ENCODE measurements at places on chromosomes 7 and 10. TPM values are rescaled to one million over a fixed set of nuclear protein-coding genes. Genes with fewer than 3 reads are reported as not detected.

GRCh38 chr10:103125323-103126267 lies 67.5 kb downstream of the NT5C2 start:
- DNase-seq = no peak

DNA sequence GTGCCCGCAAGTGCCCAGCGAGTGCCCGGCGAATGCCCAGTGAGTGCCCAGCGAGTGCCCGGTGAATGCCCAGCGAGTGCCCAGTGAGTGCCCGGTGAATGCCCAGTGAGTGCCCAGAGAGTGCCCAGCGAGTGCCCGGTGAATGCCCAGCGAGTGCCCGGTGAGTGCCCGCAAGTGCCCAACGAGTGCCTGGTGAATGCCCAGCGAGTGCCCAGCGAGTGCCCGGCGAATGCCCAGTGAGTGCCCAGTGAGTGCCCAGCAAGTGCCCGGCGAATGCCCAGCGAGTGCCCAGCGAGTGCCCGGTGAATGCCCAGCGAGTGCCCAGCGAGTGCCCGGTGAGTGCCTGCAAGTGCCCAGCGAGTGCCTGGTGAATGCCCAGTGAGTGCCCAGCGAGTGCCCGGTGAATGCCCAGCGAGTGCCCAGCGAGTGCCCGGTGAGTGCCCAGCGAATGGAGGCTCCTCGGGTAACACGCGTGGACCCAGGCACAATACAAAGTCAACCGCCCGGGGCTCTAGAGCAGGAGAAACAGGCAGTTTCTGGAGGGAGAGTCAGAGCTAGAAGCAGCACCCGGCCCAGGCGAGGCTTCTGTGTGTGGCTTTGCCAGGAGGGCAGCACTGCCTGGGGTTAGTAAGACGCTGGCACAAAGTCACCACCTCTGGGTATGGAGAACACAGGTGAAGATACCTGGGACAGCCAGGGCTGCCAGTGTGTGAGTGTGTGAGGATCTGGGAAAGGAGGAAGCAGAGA lies 38.2 kb upstream of the CFAP46 start:
- DNase-seq = peak; percentile 16

Gene CLIP2
- 6.9 TPM for total RNA-seq

GRCh38 chr10:88106366-88106765 lies 242.9 kb downstream of the PTEN start:
- DNase-seq = no peak

GRCh38 chr10:30231071-30231652 lies 117.9 kb downstream of the MTPAP start:
- DNase-seq = no peak

Gene PRF1
- total RNA-seq = 3.2 TPM

- DNase-seq = no peak
Measured at GRCh38 chr7:117067340-117067739, 114.0 kb downstream of the ST7 start.

GRCh38 chr10:26881600-26882331 lies 21.0 kb upstream of the ABI1 start:
- DNase-seq = no peak

- DNase-seq = no peak
Measured at GRCh38 chr7:83791737-83792136, 142.8 kb upstream of the SEMA3E start.

- DNase-seq = no peak
Measured at GRCh38 chr10:128173386-128173785, 47.2 kb upstream of the MKI67 start.

Gene FAM237B
- total RNA-seq = not detected

DNA sequence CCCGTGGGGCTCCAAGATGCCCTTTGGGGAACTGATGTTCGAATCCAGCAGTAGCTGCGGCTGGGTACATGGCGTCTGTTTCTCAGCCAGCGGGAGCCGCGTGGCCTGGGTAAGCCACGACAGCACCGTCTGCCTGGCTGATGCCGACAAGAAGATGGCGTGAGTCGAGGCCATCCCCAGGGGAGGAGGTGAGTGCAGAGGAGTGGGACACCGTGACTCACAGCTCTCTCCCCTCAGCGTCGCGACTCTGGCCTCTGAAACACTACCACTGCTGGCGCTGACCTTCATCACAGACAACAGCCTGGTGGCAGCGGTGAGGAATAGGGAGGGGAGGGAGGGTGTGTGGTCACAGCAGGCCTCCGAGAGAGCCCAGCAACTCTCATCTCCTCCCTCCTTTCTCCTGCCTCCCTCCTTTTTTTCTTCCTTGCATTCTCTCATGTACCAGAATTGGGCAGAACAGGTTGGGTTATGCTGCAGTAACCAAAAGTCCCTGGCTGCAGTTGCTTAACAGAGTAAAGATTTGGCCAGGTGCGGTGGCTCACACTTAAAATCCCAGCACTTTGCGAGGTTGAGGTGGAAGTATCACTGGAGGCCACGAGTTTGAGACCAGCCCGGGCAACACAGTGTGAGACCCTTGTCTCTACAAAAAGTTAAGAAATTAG lies 16.5 kb downstream of the ARPC1B start:
- peak; percentile 22 for DNase-seq

Gene VCL
- total RNA-seq = 238 TPM

DNA sequence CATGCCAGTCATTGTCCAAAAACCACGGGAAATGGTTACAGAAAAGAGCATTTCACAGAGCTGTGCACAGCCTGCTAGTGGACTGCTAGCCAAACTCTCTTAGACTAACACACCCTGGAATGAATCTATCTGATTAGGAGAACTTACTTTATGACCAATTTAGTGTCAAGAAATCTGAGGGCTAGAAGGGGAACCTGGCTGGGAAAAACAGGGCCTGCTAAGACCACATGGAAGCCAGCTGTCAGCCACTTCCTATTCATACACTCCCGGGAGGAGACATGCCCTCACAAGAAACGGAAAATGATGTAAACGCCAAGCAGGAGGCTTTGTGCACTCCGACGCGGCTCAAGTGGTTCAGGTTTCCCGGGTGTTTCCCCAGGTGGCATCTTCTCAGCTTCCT lies 54.8 kb downstream of the MPP7 start:
- no peak for DNase-seq

DNA sequence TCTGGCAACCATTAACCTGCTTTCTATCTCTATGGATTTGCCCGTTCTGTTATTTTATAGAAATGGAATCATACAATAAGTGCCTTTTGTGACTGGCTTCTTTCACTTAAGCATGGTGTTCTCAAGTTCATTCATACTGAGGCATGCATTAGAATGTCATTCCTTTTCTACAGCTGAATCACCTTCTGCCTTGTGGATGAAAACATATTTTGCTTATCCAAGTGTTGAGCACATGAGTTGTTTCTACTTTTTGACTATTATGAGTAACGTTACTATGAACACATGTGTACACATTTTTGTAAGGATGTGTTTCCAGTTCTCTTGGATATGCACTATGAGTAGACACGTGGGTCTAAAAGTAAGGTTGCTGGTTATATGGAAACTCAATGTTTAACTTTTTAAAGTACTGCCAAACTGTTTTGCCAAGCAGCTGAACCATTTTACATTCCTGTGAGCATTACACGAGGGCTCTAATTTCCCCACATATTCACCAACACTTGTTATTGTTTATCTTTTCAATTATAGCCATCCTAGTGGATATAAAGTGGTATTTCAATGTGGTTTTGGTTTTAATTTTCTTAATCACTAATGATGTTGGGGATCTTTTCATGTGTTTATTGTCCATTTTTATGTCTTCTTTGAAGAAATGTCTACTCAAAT lies 241.3 kb downstream of the FANK1 start:
- DNase-seq = no peak

DNA sequence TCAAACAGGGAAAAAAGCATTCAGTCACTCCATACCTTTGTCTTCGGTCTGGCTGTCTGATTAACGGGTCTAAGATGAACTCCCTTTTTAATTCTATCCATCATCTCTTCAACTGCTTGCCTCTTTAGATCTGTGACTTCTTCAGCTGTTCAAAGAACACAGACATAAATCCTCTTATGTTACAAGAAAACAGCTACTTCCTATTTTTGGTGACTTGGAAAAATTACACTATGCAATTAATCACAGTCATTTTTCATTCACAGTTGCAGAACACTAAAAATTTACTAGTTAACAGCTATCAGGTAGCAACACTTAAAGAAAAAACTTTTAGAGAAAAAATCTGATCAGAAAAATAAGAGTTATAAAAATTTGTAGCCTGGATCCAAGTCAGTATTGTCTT lies 66.0 kb downstream of the ENO4 start:
- no peak for DNase-seq

Gene PLEKHA8
- 3.4 TPM for total RNA-seq

DNA sequence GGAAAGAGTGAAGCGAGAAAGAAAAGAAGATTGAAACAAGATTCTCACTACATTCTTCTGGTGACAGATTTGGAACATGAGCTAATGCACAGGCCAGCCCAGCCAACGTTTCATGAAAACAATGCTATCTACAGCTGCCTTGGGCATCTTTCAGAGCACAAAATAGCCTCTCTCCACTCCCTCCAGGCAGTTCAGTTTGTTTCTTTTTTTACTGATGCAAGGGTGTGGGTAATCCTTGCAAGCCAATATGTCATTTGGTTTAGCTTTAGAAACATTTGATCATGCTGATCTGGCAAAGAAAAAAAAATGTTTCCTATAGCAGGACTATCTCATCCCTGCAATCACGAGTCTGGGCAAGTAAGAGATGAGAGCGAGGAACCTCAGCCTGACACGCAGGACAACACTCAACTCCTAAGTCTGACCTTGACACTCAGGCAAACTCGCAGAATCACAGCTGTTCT lies 35.9 kb downstream of the SVIL start:
- DNase-seq = peak; percentile 46

GRCh38 chr10:132690821-132691610 lies 94.9 kb downstream of the NKX6-2 start:
- DNase-seq = peak; percentile 17

DNA sequence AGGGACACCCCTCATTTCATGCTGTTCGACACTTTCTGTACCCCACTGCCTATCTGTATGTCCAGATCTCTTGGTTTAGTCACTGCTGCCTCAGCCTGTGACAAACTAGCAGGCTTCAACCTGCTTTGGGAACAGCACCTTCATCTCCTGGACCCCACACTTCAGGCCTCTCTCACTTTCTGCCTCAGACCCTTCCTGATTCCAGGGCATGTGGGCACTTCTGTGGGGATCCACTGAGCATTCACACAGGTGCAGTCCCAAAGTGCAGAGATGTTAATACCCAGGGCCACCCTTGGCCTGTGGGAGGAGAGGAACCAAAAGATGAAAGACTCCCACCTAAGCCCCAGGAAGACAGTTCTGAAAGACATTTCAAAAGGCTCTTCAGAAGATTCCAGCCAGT lies 29.4 kb upstream of the C10orf71 start:
- no peak for DNase-seq

Gene TMEM229A
- total RNA-seq = not detected

Gene CFAP70
- total RNA-seq = 1.7 TPM

GRCh38 chr7:134828361-134828760 lies 48.9 kb downstream of the CALD1 start:
- DNase-seq = no peak

- DNase-seq = no peak
Measured at GRCh38 chr7:129191272-129191671, 2.8 kb downstream of the SMO start.

DNA sequence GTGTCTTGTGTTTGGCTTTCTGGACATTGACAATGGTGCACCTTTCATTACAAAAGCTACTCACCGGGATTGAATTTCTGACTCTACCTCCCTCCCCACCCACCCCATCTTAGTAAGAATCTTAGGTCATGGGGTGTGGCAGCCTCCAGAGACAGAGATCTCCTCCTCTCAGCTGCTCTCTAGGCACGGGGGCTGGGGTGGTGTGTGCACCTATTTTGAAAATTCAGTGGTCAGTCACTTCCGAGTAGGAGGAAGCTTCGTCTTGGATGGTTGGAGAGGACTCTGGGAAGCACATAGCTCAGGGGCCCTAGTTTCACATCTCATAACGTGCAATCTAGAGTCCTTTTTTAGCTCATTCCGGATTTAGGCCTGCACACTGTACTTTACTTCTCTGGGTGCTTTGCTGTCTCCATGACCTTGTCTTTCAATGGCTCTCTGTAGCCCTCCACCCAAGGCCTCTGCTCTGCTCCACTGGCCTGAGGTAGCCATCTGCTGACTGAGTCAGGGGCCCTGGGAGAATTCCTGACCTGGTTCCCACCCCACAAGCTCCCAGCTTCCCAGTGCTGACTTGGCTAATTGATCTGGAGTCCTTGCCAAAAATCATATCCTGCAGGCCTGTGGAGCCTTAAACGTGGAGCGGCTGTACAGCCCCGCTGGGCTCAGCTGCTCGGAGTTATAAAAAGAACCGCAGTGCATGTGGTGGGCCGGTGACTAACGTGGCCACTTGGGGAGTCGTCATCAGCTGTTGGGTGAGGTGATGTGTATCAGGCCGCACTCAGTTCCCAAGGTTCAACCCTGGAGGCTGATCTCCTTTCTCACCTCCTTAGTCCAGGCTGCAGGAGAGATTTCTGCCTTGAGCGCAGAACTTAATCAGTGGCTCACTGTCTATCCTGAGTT lies 19.3 kb upstream of the ADAMTS14 start:
- peak; percentile 82 for DNase-seq

DNA sequence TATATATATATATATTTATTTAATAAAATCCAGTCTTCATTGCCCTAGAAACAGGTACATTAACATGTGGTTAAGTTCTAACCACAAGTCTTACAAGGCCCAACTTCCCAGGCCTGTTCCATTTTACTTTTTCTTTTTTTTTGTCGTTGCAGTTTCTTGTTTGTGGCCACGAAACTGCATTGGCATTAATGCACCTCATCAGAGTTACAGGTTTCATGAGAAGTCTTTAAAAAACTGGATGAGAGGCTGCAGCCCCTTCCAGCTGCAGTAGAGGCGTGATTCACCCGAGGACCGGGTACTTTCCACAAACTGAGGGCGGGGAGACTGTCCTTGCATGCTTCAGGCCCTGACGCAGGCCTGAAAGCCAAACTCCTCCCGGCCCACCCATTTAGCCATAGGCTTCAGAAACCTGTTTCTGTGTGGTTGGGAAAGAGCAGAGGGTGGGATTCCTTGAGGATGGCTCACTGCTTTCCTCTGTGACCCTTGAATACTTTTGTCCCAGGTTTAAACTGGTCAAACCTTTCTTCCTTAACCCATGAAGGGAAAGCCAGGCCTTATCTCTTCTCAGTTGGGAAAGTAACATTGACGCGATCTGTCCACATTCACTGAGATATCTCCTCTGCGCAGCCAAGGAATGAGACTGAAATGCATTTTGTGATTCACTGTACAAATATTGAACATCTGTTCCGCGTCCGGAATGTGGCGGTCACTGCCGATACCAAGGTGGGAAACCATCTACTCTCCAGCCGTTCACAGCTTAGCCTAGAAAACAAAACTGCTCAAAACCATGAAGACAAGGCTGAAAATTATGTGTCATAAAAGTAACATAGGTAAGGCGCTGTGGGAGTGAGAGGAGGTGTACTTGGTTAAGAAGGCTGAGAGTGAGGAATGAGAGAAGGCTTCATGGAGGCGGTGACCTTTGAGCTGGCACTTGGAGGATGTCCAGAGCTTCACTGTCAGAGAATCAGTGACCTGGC lies 311.7 kb downstream of the GATA3 start:
- DNase-seq = no peak

Gene STAG3
- 0.74 TPM for total RNA-seq

DNA sequence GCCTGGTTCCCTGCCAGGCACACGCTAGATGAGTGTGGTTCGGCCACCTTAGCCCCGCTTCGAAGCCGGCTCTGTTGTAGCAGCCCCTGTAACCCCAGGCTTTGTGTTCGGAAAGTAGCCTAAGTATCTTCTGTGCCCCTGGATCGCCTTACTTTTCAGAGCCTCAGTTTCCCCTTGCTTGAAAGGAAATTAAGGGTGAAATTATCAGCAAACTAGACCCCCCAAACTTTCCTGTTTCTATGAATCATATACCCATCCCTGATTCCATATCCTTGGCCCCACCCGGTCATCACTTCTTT lies 312 bp downstream of the PDCD11 start:
- DNase-seq = no peak

- DNase-seq = no peak
Measured at GRCh38 chr10:110437351-110437605, 60.4 kb upstream of the DUSP5 start.

Gene YKT6
- 58.4 TPM for total RNA-seq
